Stimulated activated CD4-positive, alpha-beta T cell treated with anti-CD3 and anti-CD28 coated beads, Interleukin-4, amount 100 ng/mL, for 24 hours (primary cell): ENCODE measurements at places on chromosomes 11 and 22.

DNA sequence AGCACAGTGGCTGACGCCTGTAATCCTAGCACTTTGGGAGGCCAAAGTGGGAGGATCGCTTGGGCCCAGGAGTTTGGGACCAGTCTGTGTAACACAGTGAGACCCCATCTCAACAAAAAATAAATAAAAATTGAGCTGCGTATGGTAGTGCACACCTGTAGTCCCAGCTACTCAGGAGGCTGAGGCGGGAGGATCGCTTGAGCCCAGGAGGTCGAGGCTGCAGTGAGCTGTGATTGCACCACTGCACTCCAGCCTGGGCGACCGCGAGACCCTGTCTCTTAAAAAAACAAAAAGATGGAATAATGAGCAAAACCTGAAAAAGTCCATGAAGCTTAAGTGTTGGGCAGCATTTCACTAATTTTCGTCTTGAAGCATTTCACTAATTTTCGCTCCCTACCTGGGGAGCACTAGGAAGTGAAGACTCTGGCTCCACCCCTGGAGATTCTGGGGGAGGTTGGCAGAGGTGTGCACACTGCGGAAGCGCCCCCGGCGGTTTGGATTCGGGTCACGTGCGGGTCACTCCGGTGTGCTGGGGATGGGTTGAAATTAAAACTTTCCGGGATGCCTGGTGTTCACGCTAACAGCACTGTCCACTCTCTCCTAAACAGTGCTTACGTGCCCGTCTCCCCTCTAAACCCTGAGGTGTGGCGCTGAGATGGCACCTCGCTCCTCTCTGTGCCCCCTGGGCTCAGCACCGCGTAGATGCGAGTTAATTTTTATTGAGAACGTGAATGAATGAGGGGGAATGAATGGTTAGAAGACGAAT is 906 bp upstream of the NAA40 start:
- peak; percentile 20 for DNase-seq

DNA sequence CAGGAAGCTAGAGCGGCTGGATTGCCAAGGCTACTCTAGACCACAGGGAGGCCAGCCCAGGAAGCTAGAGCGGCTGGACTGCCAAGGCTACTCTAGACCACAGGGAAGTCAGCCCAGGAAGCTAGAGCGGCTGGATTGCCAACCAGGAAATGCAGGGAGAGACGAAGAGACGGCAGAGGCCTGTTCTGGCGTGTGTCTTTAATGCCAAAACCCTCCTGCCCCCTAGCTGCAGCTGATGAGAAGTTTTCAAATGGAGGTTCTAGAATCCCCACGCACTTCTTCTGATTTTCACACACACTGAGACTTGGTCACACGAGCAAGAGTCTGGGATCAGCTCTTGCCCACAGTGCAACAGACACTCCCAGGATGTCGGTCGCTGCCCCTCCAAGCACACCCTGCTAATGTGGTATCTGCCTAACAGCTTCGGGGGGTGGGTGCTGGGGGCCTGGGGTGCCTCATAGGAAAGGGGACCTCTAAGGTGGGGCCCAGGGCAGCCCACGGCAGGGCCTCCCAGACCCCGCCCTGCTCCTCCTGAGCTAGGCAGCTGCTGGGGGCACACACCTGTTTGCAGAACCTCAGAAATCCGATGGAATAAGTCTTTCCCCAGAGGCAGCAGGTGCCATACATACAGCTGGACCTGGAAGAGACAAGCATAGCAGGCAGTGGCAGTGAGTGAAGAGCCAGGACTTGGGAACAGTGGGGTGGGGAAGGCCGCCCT is 28.5 kb downstream of the MAFF start:
- DNase-seq = peak; percentile 46

GRCh38 chr22:42937164-42937843 is 77.6 kb downstream of the PACSIN2 start:
- DNase-seq = peak; percentile 38

DNA sequence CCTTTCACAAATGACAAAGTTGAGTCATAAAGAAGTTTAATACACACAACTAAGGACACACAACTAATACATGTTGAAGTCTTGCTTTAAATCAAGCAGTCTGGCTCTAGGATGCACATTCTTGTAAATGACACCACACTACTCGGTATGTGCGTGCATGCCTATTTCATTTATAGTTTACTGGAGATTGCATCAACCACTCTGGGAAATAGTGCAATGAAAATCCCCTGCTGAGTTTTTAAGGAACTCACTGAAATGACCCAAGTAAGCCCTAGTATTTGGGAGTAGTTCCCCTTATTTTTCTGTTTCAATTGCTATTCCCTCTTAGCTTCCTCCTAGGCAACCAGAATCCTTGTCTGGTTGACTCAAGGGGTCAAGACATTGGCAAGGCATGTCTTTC is 160.2 kb upstream of the LARGE1 start:
- no peak for DNase-seq

DNA sequence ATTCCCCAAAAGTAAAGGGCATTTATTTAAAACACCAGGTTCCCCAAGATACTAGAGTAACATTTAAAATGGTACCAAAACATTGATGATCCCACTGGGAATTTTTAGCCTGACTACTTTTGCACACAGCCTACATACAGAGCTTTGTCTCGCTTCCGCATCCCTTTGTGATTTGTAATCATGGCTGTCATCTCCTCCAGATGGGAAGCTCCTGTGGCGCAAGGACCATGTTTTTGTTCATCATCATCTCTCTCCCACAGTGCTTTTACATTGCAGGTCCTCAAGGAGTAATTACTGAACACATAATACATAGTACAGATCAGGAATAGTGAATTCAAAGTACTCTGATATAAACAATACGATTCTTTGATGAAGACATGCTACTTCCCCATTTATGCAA is 231.2 kb upstream of the MTNR1B start:
- no peak for DNase-seq

- no peak for DNase-seq
Observed at GRCh38 chr11:78476066-78476465, 58.4 kb upstream of the GAB2 start.

GRCh38 chr11:113985906-113986305 is 11.0 kb downstream of the HTR3A start:
- no peak for DNase-seq

GRCh38 chr11:64499261-64500004 is 91.6 kb upstream of the SLC22A12 start:
- no peak for DNase-seq

- no peak for DNase-seq
Observed at GRCh38 chr22:47094861-47095330, 332.4 kb downstream of the TBC1D22A start.

DNA sequence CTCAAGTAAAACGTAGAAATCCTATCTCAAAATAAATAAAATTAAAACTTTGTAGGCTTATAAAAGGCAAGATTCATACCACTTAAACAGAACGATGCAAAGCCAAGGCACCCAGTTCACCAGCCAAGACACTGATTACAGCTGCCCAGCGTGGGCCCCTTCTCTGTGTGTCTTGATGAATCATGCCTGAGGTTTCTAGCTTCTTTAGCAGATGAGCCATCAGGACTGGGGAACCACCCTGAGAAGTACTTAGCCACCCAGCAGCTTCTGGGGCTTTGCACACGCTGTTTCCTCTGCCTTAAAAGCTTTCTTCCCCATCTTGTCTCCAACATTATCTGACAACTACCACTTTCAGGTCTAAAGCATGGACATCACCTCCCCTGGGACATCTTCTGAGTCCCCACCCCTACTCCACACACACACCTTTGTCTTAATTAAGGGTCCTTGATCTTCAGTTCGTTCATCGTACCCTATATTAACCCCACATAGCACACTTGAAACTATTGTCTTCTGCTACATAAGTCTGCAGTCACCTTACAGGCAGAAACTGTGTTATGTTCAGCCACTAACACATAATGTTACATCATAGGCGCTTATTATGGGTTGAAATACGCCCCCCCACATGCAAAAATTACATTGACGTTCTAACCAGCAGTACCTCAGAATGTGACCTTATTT is 8.7 kb upstream of the LAYN start:
- peak; percentile 72 for DNase-seq

DNA sequence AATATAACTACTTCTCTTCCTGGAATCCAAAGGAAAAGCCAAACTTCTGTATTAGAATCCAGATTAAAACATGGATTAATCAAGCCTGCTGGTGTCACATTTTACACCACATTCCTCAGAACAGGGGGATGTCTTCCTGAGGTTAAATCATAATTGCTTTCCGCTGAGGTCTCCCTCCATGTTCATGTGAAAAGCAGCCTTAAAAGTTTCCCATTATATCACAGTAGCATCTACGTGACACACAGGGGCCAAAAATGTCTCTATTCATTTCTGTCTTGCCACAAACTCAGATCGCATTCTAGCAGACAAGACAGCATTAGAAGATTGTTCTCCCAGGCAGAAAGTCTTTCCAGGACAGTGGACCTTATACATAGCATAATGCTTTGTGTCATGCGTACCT is 788.7 kb downstream of the OPCML start:
- DNase-seq = no peak

GRCh38 chr11:37718431-37718999 is 1120.5 kb upstream of the RAG2 start:
- DNase-seq = no peak

DNA sequence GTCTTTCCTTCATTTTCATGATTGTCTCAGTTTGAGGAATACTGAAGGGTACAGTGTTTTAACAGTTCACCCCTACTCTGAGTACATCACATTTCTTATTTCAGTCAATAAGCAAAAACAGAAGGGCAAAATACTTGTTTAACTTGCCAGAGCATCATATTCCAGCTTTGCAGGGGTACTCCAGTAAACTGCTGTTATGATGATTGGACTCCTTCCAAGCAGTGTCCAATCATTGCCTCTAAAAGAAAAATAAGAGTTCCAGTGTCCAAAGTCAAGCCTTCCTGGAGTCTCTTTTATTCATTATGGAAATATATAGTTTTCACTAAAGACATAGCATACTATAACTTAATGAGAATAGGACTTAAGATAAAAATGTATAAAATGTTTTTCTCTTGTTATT is 105.1 kb downstream of the FANCF start:
- DNase-seq = no peak

- DNase-seq = no peak
Observed at GRCh38 chr11:45449036-45449601, 163.0 kb upstream of the SYT13 start.

DNA sequence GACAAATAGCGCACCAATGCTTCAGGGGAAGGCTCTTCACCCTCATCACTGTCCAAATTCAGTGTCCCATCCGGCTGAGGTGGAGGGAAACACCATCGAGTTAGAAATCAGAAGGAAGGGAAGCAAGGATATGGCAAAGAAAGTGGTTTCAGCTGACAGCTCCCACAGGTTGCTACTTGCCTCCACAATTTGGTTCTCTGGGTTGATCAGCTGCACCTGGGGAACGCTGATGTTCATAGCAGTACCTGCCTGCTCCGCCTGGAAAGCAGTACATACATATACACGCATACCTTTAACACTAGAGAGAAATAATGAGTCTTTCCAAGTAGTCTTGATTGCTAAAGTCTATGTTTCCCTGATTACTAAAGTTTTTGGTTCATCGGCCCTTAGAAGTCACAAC is 37.8 kb upstream of the APOA1 start:
- no peak for DNase-seq

DNA sequence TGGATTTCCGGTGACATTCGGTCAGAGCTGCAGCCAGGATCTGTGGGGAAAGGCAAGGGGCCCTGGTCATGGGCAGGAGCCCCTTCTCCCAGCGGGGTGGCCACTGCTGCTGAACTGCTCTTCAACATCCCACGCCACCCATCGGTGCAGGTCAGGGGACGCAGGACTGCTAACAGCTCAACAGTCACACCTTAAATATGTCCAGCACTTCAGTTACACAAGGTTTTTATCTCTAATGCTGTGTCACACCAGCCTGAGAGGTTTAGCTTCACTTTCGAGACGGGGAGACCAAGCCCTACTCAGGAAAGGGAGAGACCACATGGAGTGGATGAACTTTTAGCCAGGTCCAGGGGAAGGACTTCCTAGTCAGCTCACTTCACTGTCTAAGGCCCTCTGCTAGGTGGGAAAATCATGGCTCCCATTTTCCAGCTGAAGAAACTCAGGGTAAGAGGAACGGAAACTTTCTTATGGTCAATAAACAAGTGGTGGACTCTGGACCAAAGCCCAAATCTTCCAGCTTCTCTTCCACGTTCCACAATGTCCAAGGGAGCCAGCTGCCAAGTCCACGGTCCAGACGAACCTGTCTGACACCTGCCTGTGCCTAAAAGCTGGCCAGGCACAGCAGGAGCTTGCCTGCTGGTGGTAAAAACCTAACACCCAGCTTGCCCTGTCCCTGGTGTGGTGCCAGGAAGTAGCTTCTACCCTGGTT is 21.0 kb upstream of the CHADL start:
- DNase-seq = no peak

DNA sequence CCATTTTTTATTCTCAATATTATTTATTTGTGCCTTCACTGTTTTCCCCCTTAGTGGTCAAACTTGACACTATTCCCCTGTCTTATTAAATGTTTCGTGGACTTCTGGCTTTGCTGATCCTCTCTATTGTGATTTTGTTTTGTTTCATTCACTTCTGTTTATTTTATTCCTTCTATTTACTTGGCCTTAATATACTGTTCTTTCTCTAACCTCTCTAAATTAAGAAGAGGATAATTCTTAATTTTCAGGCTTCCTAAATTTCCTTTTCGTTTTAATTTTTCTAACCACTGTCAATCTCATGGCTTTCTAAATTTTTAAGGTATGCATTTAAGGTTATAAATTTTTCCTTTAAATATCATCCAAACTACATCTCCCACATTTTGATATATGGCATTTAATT is 83.0 kb upstream of the KCNQ1OT1 start:
- no peak for DNase-seq

- no peak for DNase-seq
Observed at GRCh38 chr11:57339328-57339727, 1.2 kb downstream of the P2RX3 start.

- DNase-seq = no peak
Observed at GRCh38 chr11:62133328-62134065, 9.7 kb downstream of the INCENP start.

DNA sequence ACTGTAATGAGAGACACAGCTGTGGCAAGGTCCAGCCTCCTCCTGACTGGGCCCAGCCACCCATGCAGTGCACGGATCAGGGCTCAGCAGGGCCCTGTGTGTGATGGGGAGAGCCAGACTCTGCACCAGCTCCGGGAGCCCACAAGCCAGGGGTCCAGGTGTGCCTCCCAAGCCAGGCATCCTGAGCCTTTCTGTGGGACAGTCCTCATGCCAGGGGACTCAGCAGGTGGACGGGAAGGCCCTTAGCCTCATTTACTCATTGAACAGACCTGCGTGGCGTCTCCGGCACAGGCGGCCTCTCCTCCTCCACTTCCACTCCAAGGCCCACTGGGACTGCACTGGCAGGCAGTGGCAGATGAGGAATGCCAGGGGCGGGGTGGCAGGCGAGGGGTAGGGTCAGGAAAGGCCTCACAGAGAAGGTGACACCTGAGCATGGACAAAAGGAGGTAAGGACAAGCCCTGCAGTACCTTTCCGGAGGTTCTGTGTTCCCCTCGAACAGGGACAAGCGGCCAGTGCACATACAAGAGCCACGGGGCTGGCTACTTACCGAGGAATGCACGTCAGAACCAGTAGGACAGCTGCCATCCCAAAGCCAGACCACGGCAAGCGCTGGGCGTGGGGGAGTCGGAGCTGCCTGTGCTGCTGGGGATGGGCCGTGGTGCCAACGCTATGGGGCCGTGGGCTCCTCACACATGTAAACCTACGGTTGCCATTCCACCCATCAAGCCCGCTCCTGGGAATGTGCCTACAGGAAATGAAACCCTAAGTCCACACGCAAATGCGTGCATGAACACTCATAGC is 52.7 kb downstream of the IGF2 start:
- DNase-seq = peak; percentile 1
